ENCODE measurements at places on chromosomes 4 and X.
A peak's percentile ranks its signal among the peaks of the same experiment; 100 is the strongest.

- DNase-seq, result no peak
Measured at GRCh38 chr4:27429364-27429871, 568.8 kb downstream of the STIM2 start.

DNA sequence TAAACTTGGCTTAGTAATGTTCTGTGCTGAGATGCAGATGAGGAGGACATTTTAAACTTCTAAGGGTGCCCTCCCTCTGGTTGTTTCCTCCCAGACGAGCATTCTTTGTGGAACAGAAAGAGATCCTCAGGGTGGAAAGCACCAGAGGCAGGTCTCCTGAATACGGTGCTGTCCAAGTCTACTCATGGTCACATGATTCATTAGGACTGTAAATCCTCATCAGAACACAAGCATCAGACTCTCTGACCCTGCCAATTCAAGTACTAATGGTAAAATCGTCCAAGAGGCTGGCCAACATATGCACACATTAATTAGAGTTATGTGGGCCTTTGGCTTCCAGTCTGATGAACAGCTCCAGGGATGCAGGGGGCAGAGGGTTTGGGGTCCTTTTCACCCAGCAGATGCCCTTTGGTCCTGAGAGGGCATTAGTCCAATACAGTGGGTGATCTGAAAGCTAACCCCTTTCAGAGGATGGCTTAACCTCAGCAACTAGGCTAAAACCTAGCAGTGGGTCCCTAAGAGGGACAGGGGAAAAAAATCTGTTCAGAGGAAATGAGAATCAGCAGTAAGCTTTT is 18.2 kb downstream of the HAND2 start:
- no peak for DNase-seq

DNA sequence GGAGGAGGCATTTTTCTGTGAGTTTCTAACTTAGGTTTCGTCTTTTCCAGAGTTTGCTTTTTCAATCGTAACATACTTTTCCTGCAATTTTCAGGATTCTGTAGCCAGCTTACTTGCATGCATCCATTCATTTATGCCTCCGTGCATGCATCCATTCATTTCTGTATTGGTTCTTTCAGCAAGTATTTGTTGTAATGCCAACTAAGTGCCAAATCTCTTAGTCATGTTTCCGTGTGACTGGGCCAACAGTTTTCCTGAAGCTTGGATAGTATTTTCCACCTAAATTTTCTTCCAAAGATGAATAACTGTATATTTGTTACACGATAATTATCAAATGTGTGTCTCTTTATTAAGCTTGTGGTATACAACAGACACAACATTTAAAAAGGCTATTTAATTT is 41.5 kb downstream of the CBLL2 start:
- no peak for DNase-seq

DNA sequence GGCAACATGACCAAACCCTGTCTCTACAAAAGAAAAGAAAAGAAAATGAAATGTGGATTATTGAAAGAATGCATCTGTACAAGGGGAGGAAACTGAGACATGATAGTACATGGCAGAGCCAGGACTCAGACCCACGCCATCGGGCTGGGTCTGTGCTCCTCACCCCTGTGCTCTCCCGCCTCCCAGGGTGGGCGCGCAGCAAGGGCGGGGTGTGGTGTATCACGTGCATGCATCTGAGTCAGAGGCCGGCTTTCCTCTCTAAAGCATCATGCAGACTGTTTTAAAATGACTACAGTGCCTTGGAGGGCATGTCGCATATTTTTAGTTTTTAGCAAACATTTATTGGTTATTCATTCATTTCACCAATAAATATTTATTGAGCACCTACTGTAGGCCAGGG is 47.8 kb downstream of the HTT-AS start:
- DNase-seq, result no peak

DNA sequence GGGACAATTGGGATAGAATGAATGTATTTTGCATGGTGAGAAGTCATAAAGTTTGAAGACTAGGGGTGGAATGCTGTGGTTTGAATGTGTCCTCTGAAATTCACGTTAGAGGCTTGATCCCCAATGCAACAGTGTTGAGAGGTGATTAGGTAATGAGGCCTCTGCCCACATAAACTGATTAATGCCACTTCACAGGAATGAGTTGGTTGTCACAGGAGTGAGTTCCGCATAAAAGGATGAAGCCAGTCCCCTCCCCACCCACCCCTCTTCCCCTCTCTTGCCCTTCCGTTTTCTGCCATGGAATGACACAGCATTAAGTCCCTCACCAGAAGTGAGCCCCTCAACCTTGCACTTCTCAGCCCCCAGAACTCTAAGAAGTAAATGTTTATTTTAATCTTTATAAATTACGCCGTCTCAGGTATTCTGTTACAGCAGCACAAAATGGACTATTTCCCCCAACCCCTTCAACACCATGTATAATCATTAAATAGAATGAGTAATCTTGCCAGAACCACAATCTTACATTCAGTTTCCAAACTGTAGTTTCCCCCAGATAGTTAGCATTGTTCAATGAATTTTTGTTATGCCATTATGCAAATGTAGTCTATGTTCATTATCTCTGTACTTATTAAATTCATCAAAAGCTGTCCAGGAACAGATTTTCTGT is 5.5 kb upstream of the MMAA start:
- no peak for DNase-seq

- DNase-seq, result no peak
Measured at GRCh38 chr4:81378386-81378785, 93.3 kb downstream of the RASGEF1B start.

DNA sequence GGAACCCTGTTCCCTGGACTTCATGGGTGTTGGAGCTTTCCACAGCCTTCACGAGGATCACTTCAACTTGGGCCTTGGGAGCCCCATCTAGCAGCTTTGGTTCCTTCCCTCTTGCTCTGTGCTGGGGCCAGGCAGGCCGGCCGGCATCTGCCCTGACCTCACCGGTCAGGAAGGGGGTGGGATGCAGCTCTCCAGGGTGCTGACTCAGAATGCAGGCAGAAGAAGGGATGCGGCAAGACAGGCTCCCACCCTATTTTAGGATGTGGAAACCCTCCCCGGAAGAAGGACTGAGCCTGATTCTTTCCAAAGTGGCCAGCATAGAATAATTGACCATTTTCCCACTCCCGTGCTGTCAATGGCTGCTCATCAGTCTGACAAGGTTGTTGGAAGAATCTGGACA is 47.1 kb downstream of the FHDC1 start:
- no peak for DNase-seq

DNA sequence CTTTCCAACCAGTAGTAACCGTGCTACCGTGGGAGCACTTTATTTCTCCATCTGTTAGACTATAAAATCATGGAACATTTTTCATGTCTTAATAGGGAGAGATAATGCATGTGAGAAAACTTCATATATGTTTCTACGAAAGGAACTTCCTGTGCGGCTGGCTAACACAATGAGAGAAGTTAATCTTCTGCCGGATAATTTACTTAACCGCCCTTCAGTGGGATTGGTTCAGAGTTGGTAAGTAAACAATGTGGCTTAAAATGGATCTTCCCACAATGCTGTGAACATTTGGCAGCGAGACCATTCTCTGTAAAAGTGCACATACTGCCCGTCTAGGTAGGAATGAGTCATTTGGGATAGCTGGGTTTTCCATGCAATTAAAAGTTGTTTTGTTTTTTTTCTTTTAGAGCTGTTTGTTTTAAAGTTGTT is 29.6 kb downstream of the PDK3 start:
- no peak for DNase-seq

- no peak for DNase-seq
Measured at GRCh38 chr4:53453385-53453784, 75.9 kb downstream of the FIP1L1 start.

DNA sequence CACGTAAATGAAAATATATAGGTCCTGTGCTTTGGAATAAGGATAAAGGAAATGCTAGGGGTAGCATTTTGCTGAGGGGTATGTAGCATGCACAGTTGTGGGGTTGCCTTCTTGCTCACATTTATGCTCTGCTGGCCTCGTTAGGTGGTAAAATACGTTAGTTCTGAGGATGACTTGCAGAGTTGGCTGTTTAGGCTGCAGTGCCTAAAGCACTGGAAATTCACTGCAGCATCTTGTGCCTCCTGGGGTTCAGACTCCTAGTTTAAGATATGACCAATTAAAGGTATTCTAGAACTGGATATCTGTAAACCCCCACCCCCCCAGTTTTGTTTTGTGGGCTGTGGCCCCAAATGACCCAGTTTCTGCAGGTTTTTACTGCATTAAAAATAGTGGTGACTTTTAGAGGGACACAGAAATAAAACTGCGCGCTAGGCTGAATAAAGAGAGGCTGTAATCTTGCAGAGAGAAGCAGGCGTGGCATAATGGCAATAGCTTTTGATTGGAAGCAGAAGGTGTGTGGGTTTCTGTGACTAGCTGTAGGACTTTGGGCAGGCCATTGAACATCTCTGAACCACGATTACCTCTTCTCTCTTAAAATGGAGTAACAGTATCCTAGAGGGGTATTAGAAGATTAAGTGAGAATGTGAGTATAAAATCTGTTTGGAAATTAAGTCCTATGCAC is 79.3 kb downstream of the REPS2 start:
- no peak for DNase-seq

- peak; percentile 34 for DNase-seq
Measured at GRCh38 chrX:119516157-119516702, 48.0 kb downstream of the SLC25A5 start.

DNA sequence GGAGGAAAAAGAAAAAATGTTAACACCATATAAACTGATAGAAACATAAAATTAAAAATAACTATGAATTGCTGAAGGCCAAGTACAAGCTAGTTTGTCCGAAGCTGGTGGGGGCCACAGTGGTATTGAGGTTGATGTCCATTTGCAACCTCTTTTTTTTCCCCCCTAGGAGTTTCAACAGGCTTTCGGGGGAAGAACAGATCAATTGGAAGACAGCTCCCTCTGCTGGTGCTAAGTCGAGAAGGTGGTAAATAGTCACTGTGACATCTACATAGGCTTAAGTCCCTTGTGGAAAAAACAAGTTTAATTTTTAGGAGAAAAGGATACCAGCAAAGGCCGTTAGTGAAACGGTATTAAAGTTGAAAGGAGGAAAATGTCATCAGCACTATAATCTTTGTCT is 115.7 kb upstream of the ZXDA start:
- peak; percentile 4 for DNase-seq

DNA sequence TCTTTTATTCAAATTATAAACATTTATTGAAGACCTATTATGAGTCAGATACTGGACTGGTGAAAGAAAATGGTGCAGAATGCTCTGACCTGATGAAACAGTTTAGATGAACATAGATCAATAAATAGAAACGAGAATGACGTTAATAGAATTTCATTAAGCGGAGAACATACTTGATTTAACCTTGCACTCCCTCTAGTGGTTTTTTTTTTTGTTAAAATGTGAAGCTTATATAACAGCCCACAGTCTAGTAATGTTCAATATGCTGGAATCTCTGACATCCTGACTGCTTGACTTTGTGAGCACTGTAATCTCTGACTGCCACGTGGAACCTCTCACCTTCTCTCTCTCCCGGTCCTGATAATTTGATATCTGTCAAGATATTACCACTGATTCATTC is 32.3 kb downstream of the HDAC8 start:
- DNase-seq, result no peak

DNA sequence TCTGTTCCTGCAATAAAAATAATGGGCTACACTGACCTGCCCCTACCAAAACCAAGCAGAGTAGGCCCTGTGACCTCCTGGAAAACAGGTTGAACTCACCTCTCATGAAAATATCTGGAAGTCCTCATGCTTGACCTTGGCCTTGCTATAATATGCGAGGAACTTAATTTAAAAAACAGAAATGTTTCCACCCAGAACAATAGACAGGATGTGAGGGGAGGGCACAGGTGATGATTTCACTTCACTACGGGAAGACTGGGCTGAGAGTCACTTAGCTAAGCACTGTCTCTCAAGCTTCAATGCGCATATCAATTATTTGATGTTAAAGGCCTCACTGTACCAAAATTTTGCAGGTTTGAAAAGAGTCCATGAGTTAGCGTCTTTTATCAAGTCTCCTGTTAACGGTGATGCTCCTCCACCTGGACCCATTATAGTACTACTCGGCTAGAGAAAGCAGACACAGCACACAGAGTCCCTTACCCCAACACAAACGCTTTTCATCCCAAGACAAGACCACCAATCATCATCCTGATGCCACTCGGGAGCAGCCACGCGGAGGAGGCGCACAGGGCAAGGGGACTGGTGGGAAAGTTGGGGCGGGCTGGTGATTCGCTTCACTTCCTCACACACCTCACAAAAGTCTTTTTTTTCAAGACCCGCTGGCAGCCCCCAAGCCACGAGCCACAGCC is 25.9 kb downstream of the ZNF721 start:
- DNase-seq, result no peak

GRCh38 chrX:20143561-20143960 is 1.9 kb upstream of the EIF1AX start:
- no peak for DNase-seq

DNA sequence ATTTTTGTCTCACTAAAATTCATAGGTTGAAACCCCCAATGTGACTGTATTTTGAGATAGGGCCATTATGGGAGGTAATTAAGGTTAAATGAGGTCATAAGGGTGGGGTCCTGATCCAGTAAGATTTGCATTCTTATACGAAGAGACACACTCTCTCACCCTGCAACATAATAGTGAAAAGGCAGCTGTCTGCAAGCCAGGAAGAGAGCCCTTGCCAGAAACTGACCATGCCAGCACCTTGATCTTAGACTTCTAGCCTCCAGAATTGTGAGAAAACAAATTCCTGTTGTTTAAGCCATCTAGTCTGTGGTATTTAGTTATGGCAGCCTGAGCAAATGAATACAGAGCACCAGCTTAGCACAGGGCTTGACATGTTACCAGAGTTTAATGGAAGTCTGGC is 17.5 kb upstream of the IGSF1 start:
- no peak for DNase-seq

- no peak for DNase-seq
Measured at GRCh38 chr4:142091085-142091513, 454.7 kb downstream of the IL15 start.

DNA sequence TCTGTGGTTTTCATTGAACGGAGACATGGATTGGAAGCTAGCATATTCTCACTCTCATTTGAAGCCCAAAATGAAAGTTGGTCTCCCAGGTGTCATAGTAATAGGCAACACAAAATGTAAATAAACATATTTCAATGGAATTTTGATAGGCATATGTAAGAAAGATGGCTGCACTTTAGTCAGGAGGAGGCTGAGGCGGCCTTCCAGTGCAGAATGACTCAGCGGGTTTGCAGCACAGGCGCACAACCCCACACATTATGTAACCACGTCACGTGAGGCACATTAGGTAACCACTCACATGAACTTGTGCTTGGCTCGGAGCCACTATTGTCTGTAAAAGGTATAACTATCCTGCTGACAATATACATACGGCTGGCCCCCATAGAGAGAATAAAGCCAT is 381.7 kb downstream of the GPAT3 start:
- no peak for DNase-seq

GRCh38 chr4:128830906-128831503 is 21.5 kb downstream of the JADE1 start:
- DNase-seq, result no peak

GRCh38 chrX:31132821-31133241 is 61.0 kb upstream of the FTHL17 start:
- no peak for DNase-seq

DNA sequence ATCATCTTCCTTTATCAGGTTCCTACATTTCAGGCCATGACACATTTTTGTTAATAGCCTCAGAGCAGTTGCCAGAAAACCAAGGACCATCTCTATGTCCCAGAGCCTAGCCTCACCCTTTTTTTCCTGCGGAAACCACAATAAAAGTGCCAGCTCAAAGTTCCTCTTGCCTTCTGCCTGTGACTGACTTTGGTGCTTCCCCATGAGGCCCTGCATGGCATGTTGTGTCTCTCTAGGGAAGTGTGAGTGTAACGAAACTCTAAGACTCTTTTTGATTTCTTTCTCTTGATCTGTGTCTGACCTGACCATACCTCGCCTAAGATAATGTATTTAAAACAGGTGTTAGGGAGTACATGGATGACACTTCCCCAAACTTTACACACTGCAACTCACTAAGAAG is 642.3 kb upstream of the BOD1L1 start:
- peak; percentile 46 for DNase-seq

Measured in stimulated activated naive B cell treated with anti-CD40 and anti-IgM and Interleukin-4, amounts not matched to agents 10 μg/mL and 1 μg/mL and 100 μg/mL, for 72 hours (primary cell).